ENCODE measurements at places on chromosomes 4 and X.

DNA sequence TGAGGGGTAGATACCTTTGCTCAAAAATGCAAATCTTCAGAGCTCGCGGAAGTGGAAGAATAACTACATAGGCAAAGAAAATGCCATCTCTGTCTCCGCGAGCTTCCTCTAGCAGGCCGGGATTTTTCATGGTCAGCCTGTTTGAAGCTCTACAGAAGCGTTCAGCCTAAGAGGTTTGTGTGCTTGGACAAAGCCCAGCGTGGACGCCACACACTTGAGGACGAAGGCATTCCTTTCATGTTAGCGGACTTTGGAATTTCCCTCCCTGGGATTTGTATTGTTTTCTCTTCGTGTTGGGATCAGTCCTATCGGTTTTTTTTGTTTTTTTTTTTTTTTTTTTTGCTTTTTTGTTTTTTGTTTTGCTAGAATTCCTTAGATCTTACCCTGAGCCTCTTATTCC is 53.7 kb downstream of the SMIM31 start:
- no peak for DNase-seq

GRCh38 chr4:132227151-132227856 is 921.8 kb upstream of the PCDH10 start:
- no peak for DNase-seq

- no peak for DNase-seq
These were observed 118.4 kb downstream of the FAM53A start for GRCh38 chr4:1565598-1566295.

DNA sequence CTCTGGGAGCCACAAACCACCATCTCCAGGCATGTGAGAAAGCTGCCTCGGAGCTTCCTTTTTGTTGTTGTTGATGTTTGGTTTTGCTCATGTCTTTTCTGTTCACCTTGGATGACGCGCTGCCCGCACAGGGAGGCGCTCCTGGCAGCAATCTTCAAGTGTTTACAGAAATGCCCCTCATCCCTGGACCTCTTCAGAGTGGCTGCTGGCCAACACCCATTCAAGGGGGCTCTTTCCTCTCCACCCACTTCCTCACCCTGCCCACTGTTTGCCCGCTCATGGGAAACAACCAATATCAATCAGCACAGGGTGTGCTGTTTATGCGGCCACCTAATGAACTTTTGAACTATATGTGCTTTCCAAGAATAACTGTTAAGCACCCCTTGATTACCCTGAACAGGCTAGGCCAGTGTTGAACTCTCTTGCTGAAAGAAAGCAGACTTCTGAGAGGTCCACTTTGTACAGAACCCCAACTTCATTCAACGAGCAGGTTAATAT is 355.1 kb upstream of the CLNK start:
- no peak for DNase-seq

GRCh38 chrX:118980761-118981160 is 6.3 kb downstream of the LONRF3 start:
- DNase-seq: no peak

DNA sequence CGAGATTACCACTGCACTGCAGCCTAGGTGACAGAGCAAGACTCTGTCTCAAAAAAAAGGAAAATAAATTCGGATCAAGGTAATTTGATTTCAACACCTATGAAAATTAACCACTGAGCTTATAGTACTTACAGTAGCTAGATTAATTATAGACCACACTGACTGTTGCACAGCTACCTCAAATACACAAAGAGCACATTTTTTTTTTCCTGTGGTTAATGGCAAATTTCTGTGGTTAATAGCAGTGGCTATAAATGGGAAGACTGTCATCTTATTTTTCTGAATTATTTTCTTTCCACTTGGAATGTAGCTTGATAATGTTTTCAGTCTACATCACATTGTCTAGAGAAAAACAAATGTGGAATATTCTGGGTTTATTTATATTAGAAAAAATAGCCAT is 1661.6 kb upstream of the PCDH7 start:
- no peak for DNase-seq

DNA sequence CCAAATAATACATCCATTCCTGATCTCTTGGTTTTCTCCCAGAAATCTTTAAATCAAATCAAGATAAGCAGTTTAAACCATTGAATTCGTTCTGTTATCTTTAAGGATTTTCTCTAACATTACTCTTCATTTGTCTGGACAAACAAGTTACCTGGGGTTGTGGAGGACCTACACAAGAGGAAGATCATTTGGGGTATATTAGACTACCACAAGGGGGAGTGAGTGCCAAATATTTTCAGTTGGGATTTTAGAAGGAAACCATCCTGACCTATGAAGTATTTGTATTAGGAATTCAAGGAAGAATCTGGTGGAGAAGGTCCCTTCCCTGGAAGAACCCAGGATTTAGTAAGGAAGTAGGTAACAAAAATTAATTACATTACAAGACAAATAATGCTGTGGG is 12.0 kb upstream of the DCHS2 start:
- no peak for DNase-seq

DNA sequence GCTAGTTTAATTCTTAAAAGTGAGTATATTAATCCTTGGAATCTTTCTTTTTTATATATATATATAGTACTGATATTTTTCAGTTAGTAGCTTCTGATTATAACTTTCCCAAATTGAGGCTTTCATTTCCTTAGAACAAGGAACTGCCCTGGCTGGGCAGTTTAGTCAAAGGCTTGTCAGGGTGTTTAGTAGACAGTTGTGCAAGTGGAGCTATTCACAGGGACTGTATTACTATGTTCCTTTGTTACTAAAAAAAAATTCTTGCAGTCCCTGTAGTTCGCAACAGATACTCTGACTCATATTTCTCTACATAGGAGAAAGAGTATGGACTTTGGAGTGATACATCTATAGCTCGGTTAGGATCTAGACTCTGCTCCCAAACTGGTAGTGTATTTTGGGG is 20.8 kb downstream of the USO1 start:
- DNase-seq: no peak

- DNase-seq: no peak
These were observed 5.0 kb downstream of the FBXO8 start for GRCh38 chr4:174278467-174278866.

GRCh38 chr4:183801457-183802165 is 103.5 kb upstream of the STOX2 start:
- no peak for DNase-seq

- no peak for DNase-seq
These were observed 13.4 kb downstream of the LEF1 start for GRCh38 chr4:108155373-108155772.

DNA sequence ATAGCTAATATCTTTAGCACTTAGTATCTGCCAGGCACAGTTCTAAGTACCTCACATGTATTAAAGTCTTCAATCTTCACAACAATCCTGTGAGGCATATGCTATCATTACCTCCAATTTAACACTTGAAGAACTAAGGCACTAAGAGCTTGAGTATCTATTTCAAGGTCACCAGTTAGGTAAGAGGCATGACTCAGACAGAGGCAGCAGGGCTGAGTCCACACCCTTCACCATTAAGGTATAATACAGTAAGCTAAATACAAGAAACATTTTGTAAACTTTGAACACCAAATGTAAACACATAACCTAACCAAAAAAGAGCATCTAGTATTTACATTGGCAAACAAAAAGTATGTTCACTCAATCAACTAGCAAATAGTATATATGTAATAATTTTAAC is 1410.9 kb downstream of the PCDH18 start:
- DNase-seq: no peak

GRCh38 chr4:148224476-148224875 is 217.7 kb downstream of the NR3C2 start:
- no peak for DNase-seq

DNA sequence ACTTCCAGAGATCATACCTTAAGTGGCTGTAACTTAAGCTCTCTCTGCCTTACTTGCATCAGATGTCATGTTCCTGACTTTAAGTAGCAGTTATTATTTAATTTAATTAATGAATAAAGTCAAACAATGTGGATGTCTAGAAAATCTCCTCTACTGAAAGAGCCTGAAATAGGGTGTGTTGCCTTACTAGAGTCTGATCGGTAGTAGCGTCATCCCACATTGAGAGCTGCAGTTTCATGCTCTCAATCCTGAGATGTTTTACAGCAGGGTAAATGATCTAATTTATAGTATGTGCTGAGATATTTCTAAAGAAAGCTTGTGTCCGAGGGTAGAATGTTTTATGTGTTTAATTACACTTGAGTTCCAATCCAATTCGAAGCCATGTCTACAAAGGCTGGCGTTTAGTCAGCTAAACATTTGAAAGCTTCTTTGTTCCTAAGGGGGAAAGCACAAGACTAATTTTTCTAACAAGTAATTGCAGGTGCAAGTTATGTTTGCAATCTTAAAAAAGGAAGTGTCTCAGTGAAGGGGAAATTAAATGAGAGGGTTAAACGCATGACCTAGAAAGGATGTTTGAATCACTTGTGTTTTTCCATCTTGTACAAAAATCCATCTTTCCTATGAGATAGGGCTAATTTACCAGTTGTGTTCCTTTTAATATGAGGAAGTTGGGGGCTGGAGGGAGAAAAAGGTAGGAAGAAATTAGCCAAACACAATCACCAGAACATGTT is 391.0 kb upstream of the MAGEB2 start:
- DNase-seq: no peak

GRCh38 chr4:36255577-36255976 is 11.3 kb upstream of the ARAP2 start:
- DNase-seq: no peak

DNA sequence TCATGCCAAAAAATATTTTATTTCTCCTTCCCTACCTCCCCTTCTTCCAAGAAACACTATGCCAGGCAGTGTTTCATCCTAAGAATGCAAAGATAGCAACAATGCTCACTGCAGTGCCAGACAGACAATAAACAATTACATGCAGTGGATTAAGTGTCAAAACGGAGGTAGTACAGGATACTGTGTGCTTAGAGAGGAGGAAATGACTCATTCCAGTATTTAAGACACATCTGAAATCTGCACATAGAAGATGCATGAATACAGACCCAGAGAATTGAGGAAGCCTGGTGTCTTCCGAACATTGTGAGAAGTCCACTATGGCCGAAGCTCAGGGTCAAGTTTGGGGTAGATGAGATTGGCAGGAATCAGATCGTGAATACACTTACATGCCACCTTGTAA is 326.4 kb downstream of the PPP3CA start:
- DNase-seq: no peak

GRCh38 chrX:68579810-68580209 is 67.7 kb upstream of the STARD8 start:
- no peak for DNase-seq

All from left lobe of liver (tissue), 2 donors.